Stimulated activated CD4-positive, alpha-beta T cell treated with anti-CD3 and anti-CD28 coated beads, Interleukin-1b, Interleukin-23, amount 100 ng/mL, for 1 hour (primary cell): ENCODE measurements at places on chromosomes 11 and 22.
A peak's percentile ranks its signal among the peaks of the same experiment; 100 is the strongest.

- DNase-seq = no peak
Observed at GRCh38 chr11:30585125-30585891, 845 bp downstream of the MPPED2 start.

DNA sequence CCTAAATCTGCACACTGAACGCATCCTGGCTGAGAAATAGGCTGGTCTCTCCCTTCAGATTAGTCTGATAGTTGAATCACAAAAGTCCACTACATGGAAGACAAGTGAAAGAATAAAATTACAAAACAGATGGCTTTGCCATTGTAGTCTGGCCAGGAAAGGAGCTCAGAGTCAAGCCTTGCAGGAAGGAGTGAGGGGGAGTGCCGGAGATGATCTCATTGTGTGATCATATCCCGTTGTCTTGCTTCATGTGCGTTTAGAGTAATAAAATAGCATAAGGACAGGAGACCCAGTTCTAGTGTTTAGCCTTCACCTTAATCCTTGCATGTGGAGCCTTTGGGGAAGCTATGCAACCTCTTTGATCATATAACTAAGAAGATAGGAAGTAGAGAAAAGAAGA is 666.7 kb upstream of the RAG2 start:
- no peak for DNase-seq

DNA sequence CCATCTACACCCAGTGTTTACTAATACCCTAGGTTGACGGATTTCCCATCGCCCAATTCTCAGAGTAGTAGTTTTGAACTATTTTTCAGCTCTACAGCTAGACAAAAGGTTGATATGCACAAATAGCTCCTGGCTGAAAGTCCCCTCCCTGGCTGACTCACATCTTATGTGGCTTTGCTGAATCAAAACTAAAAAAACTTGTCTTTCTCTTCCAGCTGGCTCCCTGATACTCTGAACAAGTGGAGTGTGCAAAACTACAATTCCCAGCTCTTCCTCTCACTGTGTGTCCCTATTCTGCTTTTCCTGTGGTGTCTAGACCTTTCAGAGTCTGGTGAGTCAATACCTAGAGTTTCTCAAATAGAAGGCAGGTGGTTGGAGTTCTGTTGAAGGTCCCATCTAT is 12.7 kb upstream of the LARGE1 start:
- no peak for DNase-seq

DNA sequence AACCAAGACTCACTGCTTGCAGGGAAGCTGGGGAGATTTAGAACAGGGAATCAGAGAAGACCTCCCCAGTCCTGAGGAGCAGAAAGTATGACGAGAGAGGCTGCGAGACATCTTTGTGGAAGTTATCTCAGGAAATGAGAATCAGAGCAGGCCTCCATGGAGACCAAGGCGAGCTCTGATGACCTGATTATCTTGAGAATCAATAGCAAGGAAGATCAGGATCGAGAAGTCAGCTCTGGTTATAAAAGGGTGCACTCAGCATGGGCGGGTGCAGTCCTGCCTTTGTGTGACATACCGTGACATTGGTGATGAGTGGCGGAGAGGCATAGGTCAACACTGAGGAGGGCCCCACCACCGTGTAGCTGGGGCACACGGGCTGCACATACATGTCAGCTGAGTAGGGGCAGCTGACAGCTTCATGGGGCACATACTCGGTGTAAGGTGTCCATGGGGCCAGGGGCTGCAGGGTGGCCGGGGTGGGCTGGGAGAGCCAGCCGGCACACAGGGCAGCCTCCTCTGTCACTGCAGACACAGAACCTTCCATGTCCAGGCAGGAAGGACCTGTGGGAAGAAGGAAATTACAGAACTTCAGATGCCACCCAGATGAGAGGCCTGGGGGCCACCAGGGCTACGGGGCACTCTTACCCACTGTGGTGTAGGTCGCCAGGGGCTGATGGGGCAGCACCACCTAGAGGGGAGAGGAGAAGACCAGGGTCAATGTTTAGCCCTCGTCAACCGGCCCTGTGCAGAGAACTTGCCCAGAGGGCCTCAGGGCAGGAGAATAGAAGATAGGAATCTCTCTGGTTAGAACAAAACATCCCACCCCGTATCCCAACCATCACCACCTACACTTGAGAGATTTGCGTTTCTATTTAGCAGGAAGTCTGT is 21.7 kb downstream of the POU2AF1 start:
- no peak for DNase-seq

DNA sequence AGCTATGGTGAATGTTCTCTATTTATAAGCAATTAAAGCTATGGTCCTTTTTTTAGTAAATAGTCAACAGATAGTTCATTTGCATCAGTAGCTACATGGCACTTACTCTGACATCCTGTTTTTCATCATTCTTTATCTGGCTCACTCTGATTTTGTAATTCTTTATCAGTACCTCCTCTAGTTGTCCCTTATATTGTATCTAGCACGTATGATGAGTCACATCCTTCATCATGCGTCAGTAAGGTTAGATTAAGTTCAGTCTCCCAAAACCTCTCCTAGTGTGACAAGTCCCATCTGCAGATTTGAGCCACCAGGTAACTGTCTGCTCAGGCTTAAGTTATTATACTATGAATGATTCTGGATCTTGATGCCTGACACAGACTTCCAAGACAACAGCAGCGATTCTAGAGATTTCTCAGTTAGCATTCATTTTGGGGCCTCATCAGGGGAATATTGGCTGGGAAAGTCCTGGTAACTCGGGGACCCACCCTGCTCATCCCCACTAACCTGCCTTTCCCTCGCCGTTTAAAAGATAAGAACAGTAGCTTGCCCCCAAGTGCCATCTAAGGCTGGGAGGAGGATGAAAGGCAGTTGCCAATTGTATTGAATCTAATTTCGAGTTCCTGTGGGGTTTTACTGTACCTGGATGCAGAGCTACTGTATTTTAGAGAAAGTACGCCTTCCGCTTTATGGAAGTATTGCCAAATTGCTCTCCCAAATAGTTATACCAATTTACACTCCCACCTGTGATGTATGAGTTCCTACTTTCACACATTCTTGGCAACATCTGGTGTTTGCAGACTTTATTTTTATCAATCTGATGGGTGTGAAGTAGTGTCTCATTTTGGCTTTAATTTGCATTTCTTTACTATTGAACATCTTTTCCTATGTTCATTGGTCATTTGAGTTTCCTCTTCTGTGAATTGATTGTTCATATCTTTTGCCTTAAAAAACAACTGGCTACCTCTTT is 55.9 kb downstream of the ZC3H12C start:
- DNase-seq = no peak

DNA sequence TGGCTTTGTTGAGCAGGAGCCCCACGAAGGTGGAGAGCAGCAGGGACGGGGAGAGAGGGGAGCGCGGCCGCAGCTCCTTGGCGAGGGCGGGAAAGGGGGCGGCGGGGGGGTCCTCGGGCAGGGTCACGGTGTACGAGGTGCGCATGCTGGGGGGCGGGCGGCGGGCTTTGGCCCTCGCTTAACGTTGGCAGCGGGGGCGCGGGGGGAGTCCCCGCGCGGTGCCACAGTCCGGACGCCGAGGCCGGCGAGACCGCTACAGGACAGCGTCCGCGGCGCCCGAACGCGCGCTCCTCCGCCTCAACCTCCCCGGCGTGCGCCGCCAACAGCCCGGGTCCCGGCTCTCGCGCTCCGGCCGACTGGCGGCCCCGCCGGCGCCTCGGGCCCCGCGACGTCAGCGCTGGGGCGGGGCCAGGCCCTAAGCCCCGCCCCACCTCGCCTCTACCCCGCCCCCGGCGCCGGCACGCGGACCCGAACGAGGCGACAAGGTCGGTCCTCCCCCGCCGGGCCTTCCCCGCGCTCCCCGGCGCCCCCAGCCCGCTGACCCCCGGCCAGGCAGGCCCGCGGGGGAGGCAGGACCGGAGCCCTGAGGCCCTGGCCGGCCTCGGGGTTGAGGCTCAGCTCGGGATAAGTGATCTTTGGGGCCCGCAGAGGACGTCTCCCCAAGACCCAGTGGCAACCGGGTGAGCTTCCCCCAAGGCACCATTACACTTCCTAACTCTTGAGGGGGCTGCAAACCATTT is 17.5 kb downstream of the USP2 start:
- DNase-seq = peak; percentile 9

DNA sequence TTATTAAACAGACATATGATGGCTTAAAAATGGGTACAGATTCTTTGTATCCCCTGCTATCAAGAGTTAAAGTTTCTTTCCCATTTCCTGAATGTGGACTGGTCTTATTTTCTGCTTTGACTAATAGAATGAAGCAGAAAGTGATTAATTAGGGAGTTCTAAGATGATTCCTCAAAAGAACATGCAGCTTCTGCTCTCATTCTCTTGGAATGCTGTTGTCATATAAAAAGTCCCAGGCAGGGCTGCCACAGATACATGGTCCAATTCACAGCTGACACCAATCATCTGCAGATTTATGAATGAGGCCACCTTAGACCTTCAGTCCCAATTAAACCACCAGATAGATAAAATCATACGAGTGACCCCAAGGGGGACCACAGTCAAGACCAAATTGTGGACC is 844.5 kb upstream of the RAG2 start:
- DNase-seq = no peak

DNA sequence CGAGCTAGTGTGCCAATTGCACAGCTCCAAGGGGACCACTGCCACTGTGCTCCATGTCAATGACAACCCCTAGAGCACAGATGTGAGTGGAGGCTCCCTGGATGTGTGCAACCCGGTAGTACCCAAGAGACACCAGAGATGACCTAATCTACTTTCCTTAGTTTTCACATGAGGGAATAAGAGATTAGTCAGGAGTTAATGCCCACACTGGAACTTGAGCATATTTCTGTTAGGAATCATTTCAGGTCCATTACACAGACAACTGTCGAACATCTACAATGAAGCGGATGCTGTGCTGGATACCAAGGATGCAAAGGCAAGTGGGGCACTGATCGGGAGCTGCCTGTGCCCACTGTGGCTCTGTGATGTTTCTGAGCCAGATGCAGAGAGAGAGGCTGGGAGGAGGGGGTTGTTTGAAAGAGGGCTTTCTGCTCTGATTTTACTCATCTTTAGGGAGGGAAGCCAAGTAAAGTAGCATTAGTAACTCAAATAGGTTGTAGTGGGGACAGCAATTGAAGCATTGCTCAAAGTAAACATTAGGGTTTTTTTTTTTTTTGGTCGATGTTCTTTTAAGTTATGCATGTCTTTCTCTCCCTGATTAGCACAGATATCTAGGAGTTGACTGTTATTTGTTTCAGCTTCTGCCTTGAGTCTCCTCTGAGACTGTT is 82.5 kb upstream of the SORL1-AS1 start:
- no peak for DNase-seq

GRCh38 chr11:124751391-124751740 is 689 bp downstream of the VSIG2 start:
- DNase-seq = no peak

GRCh38 chr22:44671742-44672141 is 30.3 kb upstream of the PRR5 start:
- no peak for DNase-seq

DNA sequence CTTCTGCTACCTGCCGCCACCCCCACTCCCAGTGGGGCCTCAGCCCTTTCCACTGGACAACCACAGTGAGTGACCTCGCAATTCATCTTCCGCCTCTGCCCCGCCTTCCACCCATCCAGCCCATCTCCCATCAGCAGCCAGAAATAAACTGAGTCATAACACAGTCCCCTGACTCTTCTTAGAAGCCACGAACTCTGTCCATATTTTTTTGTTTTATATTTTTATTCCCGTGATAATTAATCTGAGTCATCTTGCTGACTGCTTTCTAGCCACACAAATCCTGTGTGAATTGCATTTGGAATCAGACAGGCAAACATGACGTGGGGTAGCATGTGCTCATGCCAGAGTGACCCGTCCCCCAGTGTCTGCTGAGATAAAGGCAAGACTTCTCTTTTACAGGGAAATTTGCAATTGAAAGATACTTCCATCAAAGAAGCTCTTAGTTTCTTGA is 7.0 kb downstream of the FADD start:
- DNase-seq = no peak

DNA sequence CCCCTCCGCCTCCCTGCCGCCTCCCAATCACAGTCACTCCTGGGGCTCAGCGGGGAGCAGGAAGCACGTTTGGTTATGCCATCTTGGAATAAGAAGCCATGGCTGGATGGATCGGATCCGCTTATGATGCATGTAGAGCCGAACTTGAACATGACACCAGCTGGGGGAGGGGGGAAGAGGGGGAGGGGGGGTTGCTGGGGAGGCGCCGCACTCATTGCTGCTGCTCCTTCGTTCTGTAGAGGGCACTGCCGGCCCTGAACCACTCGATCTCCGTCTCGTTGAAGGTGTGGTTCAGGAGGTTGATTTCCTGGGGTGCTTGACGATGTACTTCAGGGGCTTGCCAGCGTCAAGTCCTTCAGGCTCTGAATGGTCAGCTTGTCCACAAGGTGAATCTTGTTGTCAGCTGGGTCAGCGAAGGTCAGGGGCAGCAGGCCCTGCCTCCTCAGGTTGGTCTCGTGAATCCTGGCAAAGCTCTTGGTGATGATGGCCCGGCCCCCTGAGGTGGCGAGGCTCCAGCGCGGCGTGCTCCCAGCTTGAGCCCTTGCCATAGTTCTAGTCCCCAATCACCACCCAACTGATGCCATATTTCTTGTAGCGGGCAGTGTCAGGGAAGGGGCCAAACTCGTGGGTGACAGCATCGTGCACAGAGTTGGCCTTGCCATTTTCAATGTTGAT is 476.9 kb upstream of the ISX start:
- DNase-seq = no peak

GRCh38 chr22:20024225-20024624 is 3.3 kb downstream of the TANGO2 start:
- DNase-seq = no peak

DNA sequence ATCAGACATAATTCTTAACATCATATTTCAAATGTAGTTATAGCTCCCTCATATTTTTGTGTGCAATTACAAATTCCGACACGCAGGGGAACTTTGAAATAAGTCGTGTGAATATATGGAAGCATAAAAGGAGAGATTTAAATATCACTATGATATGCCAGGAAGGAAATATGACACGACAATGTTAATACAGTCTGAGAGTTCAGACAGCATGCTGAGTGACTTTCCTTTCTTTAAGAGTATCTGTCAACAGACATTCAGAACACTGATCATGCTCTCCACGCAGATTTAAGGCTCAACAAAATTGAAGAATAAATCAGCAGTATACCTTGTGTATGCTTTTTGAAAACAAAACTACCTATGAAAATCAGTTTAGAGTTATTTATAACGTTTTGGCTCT is 232.6 kb upstream of the CARD18 start:
- DNase-seq = no peak

DNA sequence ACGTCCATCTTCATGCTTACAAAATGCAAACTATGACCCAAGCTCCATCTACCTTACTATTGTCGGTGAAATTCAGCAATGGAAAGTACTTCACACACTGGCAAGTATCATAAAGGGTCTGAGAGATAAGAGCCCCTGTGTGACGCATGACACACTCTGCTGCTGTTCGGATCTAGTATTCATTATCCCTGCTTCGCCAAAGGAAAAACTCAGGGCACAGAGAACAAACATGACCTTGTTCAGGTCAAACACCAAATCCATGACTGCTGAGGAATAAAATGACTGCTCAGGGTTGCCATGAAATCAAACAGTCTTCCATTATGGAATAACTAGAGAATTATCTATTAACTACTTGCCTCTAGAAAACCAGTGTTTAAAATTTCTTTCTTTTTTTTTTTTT is 73.0 kb downstream of the MICAL3 start:
- DNase-seq = no peak

GRCh38 chr11:83723999-83724398 is 437.8 kb upstream of the CCDC90B start:
- no peak for DNase-seq
